ENCODE measurements at places on chromosomes 2 and 18.

- DNase-seq: no peak
Observed at GRCh38 chr2:193463011-193463410, 1268.3 kb upstream of the TMEFF2 start.

- DNase-seq: no peak
Observed at GRCh38 chr18:76459687-76460350, 35.2 kb downstream of the ZNF516 start.

DNA sequence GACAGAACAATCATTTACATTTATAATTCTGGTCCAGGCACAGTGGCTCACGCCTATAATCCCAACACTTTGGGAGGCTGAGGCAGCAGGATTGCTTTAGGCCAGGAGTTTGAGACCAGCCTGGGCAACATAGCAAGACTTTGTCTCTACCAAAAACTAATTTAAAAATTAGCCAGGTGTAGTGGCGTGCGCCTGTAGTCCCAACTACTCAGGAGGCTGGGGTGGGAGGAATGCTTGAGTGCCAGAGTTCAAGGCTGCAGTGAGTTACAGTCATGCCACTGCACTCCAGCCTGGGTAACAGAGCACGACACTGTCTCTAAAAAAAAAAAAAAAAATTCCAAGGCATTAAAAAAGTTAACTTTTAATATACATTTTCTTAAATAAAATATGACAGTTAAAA is 88.1 kb downstream of the PLEKHM3 start:
- no peak for DNase-seq

GRCh38 chr2:75707901-75708300 is 2.8 kb downstream of the GCFC2 start:
- no peak for DNase-seq

- no peak for DNase-seq
Observed at GRCh38 chr2:57615855-57616556, 430.6 kb upstream of the VRK2 start.

DNA sequence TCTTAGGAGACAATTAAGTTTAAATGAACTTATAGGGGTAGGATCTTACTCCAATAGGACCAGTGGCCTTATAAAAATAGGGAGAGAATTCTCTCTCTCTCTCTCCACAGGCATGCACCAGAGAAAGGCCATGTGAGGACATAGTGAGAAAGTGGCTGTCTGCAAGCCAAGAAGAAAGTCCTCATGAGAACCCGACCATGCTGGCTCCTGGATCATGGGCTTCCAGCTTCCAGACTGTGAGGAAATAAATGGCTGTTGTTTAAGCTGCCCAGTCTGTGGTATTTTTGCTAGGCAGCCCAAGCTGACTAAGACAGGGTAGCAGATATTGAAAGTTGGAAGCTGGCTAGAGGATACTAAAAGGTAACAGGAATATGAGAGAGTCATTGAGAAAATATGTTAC is 454.0 kb downstream of the NBAS start:
- DNase-seq: no peak

- no peak for DNase-seq
Observed at GRCh38 chr2:219129589-219129988, 31.0 kb downstream of the NHEJ1 start.

- DNase-seq: no peak
Observed at GRCh38 chr2:227125506-227125905, 38.5 kb downstream of the COL4A4 start.

- DNase-seq: no peak
Observed at GRCh38 chr18:11901826-11902438, 6.2 kb downstream of the MPPE1 start.

GRCh38 chr2:8413589-8414135 is 268.2 kb upstream of the ID2 start:
- no peak for DNase-seq

- DNase-seq: no peak
Observed at GRCh38 chr2:214378455-214379103, 32.3 kb upstream of the VWC2L start.

DNA sequence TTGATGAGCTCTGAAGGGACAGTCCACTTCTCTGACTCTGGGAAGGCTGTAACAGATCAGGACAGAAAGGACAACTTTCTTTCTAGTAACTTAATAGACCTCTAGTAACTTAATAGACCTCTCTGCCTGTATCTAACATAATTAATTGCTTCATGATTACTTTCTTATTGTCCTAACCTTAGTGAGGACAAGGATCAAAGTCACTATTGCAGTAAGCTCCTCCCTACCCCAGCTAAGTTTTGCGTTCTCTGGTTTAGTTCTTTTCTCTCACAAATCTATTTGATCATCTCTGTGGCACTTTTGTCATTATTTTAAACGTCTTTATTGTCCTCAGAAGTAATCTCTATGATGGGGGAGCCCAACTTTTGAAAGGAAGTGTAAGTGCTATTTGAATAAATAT is 125.5 kb upstream of the UGP2 start:
- DNase-seq: no peak

All from T follicular helper cell (primary cell).